ENCODE measurements at places on chromosomes 11 and 22.

GRCh38 chr11:57458410-57459163 lies 1.7 kb upstream of the RTN4RL2 start:
- DNase-seq = peak; percentile 53

GRCh38 chr22:25623310-25623734 lies 58.8 kb downstream of the GRK3 start:
- DNase-seq = no peak

DNA sequence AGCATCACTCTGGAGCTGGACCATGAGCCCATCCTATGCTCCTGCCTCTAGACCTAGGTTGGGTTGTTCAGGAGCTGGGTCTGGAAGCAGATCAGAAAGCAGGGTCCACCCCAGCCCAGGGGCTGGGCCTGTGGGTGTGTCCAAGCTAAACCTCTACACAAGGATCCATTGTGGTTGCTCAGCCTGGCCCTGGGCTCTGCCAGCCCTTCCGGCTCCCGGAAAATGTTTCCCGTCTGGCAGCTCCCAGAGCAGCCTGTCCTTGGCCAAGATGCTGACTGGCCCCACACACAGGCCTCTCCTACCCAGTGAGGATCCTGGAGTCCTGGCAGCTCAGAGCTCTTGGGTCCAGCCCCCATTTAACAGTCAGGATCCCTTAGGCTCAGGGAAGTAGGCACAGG lies 35.3 kb upstream of the FCHSD2 start:
- DNase-seq = no peak

GRCh38 chr11:21785351-21785750 lies 407.5 kb upstream of the ANO5 start:
- DNase-seq = no peak

DNA sequence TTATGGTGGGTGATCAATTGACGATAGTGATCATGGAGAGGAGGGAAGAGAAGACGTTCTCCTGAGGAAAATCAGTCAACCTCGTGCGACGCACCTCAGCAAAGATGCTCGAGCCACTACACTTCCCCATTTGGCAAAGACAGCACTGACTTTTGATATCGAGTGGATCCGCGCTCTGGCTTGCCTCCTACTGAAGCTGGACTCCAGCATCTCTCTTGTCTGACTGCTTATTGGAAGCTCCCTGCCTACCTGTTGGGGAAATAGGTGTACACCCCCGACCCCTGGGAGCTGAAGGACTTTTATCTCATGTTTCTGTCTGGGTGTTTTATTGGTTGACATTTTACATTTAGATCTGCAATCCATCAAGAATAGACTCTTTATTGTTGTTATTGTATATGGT lies 476.8 kb upstream of the B3GAT1 start:
- no peak for DNase-seq

DNA sequence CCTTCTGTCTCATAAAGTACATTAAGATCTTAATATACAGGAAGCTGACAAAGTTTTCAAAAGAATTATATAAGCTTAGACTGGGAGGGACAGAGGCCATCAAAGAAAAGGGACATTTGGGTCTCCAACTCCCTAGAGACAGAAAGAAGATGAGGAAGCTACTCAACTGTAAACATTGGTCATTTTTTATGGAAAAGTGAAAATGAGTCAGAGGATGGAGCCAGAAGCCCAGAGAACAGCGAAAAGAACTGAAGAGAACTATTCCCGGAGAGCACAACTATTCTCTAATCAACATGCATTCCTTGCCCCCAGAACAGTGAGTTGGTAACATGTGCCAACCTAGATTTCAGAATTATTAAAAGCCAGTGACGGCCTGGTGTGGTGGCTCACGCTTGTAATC lies 779.3 kb downstream of the DLG2 start:
- DNase-seq = no peak

GRCh38 chr11:44407211-44407996 lies 97.5 kb upstream of the ALX4 start:
- no peak for DNase-seq

GRCh38 chr11:26649884-26650283 lies 72.0 kb downstream of the SLC5A12 start:
- peak; percentile 11 for DNase-seq

- DNase-seq = no peak
These were observed 2.0 kb downstream of the MUS81 start for GRCh38 chr11:65862191-65862735.

GRCh38 chr22:48758881-48759875 lies 1068.5 kb downstream of the BRD1 start:
- peak; percentile 47 for DNase-seq

DNA sequence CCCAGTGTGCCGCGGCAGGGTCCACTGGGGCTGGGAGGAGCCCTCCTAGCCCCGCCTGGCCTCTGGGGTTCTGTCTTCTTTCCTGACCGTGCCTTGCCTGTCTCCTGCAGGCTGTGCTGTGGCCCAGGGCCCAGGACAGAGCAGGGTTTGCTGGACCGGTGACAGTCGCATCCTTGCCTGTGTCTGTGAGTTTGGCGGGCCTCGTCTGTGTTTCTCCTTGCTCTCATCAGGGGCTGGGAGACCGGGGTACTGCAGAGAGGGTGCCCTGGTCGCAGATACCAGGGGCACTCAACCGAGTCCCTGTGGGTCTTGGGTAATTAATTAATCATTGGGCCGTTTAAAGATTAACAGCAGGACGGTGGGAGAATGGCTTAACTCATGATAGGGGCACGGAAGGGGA lies 29.9 kb downstream of the RPL3 start:
- no peak for DNase-seq

DNA sequence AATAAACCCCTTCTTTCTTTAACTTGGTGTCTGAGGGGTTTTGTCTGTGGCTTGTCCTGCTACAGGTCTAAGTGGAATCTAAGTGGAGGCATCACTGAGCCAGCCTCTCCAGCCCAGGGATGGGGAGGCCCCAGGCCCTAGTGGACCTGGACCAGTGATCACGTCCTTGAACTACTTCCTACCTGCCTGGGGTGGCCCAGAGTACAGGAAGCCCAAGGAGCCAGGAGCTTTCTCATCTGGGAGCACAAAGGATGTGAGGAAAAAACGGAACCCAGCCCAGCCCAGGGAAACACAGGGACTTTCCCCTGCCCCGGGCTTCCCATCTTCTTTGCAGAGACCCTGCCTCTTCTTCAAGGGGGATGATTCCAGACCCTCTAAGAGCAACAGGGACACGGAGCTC lies 3.5 kb upstream of the CD5 start:
- no peak for DNase-seq

GRCh38 chr11:47327025-47327424 lies 25.5 kb downstream of the MYBPC3 start:
- no peak for DNase-seq

DNA sequence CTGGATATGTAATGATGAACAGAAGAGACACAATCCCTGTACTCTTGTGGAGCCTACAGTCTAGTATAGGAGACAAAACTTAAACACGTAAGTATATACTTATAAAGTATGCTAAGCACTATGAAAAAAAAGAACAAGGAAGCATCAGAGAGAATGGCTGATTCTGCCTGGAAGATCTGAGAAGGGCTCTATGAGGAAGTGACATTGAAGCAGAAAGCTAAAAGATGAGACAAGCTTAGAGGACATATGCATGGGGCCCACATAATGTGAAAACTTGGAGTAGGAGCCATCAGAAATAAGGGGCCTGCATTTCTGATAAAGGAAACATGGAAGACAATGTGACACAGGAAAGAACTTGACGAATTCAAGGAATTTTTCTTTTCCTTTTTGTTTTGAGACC lies 16.6 kb downstream of the SAA1 start:
- DNase-seq = no peak

DNA sequence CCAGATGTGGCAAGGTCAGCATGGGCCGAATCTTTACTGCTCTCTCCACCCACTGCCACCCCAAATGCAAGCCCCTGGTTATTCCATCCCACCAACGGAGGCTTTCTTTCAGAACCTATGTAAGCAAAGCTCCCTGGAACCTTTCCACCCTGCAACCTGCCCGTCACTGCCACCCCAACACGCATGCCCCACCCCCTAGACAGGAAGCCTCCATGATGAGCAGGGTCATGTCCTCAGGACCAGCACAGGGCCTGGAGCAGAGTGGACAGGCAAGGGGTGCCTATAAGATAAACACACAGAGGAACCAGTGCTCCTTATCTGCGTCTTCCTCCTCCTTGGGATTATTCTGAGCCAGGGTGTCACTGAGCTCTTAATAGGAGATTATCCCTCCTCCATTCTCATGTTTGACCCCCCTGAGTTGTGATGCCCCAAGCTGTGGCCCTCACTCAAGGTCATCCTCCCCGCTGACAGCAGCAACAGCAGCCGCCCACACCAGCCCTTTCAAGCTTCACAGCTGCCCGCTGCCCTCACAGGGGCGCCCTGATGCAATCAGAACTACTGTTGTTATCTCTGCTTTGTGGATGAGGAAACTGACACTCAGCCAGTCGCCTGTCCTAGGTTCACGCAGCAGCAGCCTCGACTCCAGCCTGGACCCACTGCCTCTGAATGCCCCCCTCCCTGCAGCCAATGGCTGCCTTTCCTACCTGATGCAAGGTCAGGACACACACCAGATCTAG lies 647.3 kb downstream of the TBC1D22A start:
- DNase-seq = peak; percentile 31

DNA sequence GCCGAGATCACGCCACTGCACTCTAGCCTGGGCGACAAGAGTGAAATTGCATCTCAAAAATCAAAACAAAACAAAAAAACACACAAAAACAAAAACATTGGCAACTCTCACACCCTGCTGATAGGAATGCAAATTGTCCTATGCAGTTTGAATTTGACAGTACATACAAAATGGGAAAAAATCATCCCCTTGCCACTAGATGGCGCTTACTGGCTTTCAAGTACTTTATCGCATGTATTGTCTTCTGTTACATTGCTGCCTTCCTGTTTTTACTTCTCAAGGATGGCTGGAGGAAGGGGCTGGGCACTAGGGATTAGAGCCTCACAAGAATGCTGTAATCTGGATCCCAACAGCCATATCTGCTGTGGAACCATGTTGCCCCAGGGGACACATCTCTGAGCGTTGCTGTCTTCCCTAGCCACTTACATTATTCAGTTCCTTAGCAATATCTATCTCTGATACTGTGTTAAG lies 59.4 kb upstream of the A4GALT start:
- DNase-seq = no peak

DNA sequence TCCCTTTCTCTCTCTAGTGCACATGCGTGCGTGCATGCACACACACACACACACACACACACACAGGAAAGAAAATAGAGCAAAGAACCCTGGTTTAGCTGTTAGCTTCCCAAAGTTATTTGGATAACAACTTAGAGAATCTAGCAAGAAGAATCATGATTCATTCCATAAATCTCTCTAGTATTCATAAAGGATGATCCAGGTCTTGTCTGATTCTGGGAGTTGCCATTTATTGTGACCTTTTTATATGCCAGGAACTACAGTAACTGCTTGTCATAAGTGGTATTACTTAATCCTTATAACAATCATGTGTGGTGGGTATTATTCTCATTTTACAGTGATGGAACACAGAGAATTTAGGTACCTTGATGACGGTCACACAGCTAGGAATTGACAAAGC lies 141.5 kb upstream of the MTMR2 start:
- no peak for DNase-seq

DNA sequence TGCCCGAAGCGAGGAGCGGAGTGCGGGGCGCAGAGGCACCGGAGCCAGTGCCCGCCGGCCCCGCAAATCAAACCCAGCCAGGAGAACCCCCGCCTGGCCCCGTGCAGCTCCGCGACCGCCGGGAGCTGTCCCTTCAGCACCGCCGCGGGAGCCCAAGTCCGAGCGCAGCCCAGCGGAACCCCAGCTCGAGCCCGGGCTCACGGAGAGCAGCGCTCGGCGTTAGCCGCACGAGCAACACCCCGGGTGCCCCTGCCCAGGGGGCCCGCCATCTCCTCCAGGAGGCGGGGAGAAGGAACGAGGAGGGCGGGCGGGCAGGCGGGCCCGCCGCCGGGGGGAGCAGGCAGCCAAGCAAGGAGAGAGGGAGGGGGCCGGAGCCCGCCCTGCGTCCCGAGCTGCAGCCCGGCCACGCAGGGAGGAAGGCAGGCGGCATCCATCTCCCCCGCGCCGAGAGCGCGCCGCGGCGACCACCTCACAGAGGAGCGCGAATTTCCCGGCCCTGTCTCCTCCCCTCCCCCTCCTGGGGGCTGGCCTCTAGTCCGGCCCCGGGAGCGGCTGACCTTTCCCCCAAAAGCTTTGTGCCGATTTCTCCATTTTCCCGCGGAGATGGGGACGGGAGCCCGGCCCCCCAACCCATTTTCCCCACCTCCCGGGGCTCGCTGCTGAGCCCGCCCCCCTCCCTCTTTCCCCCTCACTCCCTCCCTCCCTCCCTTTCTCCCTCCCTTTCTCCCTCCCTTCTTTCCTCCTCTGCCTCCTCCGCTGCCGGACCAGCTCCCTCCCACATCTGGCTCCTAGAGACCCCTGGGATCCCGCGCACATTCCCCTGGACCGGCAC lies 621 bp downstream of the KCNC1 start:
- DNase-seq = no peak

DNA sequence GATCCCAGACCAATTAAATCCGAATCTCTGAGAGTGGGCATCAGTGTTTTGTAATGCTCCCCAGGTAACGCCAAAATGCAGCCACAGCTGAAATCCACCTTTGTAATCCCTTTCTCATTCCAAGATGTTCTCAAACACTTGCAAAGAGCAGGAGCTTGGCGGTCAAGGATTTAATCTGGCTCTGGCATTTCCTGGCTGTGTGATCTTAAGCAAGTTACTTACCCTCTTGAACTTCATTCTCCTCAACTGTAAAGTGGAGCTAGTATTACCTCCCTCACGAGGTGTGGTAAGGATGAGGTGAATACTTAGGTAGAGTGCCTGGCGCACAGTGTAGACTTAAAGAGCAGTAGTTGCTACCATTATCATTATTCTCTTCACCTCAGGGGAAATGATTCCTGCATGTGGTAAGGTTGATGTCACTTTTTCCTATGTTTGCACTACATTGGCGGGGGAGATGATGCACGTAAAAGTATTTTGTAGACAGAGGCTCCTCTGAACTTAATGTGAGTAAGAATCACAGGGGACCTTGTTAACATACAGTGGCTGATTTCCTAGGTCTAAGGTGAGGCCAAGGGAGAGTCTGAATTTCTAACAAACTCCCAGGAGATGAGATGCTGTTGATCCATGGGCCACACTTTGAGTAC lies 210.4 kb upstream of the PITPNB start:
- DNase-seq = no peak

GRCh38 chr11:16148301-16148931 lies 207.9 kb downstream of the SOX6 start:
- no peak for DNase-seq

- DNase-seq = no peak
These were observed 12.9 kb downstream of the SERPINH1 start for GRCh38 chr11:75574698-75575602.

- DNase-seq = no peak
These were observed 3.2 kb upstream of the NRXN2 start for GRCh38 chr11:64726211-64726641.

GRCh38 chr11:31824879-31825837 lies 14.0 kb upstream of the PAX6 start:
- no peak for DNase-seq

- no peak for DNase-seq
These were observed 66.4 kb downstream of the UBASH3B start for GRCh38 chr11:122721964-122722266.

- DNase-seq = no peak
These were observed 258.9 kb upstream of the B3GAT1 start for GRCh38 chr11:134670961-134671370.

- DNase-seq = no peak
These were observed 56.4 kb downstream of the PPFIBP2 start for GRCh38 chr11:7570241-7570640.
